ENCODE measurements at places on chromosomes 3 and 15. TPM values are rescaled to one million over a fixed set of nuclear protein-coding genes. Genes with fewer than 3 reads are reported as not detected.

The STRIT1 gene
- total RNA-seq: not detected

The GPR149 gene
- total RNA-seq: not detected

GRCh38 chr15:98938105-98938417 is 69.5 kb downstream of the PGPEP1L start:
- ATAC-seq: no peak

DNA sequence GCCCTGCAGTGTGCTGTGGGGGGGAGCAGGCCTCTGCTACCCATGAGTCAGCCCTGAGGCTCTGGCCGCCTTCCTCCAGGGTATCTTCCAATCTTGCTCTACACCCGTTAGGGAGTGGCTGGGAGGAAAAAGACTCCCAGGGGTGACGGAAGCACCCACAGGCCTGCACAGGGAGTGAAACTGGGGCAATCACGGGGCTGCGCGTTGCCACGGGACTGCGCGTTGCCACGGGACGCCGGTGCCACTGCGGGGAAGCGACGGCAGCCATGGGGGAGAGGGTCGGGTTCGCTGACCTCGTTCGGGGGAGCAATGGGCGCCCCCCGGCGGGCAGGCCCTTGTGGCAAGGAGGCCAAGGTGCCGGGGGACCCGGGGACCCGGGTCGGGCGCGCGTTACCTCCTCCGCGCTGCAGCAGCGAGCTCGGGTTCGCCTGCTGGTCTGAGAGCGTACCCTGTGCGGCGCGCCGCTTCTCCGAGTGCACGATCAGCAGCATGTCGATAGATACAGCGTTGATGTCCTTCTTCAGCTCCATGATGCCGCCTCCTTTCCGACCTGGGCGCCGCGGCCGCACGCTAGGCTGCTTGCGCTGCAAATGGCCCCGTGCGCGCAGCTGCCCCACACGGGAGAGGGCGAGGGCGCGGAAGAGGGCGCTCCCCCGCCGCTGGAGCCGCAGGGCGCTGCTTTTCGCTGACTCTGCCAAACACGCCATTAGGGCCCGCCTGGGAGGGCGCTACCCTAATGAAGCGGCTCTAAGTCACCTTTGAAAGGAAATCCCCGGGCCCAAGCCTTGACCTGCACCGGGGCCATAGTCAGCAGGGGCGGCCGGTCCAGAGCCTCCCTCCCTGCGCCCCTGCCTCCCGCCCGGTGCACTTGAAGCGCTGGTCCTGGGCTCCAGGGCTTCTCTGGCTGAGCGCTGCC is at the start of gene KY:
KY (minus strand) TSS at position 592 of the 916 bp plus-strand sequence; CDS start at position 530, 62 bp downstream.
- peak; percentile 95 for ATAC-seq

GRCh38 chr3:140536926-140537726 is 140.7 kb upstream of the TRIM42 start:
- no peak for ATAC-seq
